Hypothalamus (tissue), 51 donors: ENCODE measurements at places on chromosomes 5 and 9.

DNA sequence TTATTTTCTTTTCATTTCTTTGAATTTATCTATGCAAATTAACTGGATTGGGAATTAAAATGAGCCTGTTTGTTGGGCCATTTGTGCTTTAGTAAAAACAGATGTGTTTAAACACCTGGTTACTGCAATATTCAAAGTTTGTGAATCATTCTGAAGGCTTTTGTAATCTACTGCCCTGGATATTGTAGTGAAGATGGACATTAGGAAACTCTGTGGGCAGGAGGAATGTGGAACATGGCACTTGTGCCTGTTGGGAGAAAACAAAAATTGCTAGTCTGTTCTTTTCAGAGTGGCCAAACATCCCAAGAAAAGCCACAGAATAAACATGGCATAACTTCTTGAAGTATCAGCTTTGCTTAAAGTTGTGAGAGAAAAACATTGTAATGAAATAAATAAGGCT lies 40.8 kb downstream of the CHSY3 start:
- no peak for DNase-seq

DNA sequence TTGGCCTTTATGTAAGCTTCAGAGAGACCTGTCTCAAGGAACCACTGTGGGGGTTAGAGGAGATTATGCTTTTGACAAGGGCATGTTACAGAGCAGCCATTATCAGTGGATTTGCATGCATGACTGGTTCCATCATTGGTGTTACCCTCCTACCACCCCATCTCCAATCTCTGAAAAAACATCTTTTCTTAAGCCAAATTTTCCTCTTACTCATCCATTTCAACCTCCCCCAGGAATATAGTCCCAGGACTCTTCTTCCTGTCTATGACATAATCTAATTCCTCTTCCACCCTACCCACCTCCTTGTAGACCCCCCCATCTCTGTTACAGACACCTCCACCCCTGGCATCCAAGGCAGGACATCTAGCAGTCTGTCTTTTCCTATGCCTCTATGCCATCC lies 33.1 kb upstream of the ADRB2 start:
- no peak for DNase-seq

- DNase-seq, result no peak
These were observed 712.3 kb upstream of the WWC1 start for GRCh38 chr5:167578977-167579692.

- DNase-seq, result no peak
These were observed 102.0 kb upstream of the DMAC1 start for GRCh38 chr9:7901621-7902020.

GRCh38 chr5:85388770-85389169 lies 1004.1 kb upstream of the EDIL3 start:
- no peak for DNase-seq

- DNase-seq, result no peak
These were observed 250.6 kb downstream of the ARRDC3 start for GRCh38 chr5:91132550-91132949.

- peak; percentile 69 for DNase-seq
These were observed at the start of gene CAMK4 for GRCh38 chr5:111223787-111224560. TSS of gene CAMK4 (plus strand) at chr5:111224384. CDS start at chr5:111224484, 100 bp downstream.

DNA sequence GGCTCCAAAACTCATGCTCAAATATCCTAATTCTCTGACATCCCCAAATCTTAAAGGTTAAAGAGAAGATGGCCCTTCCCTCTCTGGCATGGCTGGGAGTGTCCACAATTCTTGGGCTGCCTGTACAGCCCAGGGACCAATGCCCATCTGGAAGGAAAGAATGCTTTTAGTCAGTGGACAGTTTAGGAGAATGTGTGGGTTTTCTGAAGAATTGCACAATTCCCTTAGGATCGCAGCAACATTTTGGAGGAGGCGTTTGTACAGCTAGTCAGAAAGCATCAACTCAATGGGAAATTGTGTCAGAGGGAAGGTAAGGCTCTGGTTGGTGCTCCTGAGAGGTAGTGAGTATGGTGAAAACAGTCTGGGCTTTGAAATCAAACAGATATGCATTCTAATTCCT lies 15.0 kb downstream of the FAM193B start:
- no peak for DNase-seq

GRCh38 chr9:7910426-7911020 lies 110.9 kb upstream of the DMAC1 start:
- DNase-seq, result no peak
